Endothelial cell of coronary artery (primary cell): ENCODE measurements at places on chromosomes 5 and 9. TPM values are rescaled to one million over a fixed set of nuclear protein-coding genes. Genes with fewer than 3 reads are reported as not detected.

Gene GLDC
- 1.1 and 1.8 TPM in 2 replicates for total RNA-seq

Gene MSMP
- 6.5 and 13.3 TPM in 2 replicates for total RNA-seq

Gene LRSAM1
- total RNA-seq = 9.8 and 12.7 TPM in 2 replicates

Gene MSX2
- total RNA-seq = 0.09 and 0.28 TPM in 2 replicates

Gene PCDHGB3
- 3.1 and 4.0 TPM in 2 replicates for total RNA-seq

Gene KIF20A
- total RNA-seq = 24.5 and 60.4 TPM in 2 replicates

Gene BSPRY
- total RNA-seq = not detected in 2 replicates

Gene TEK
- total RNA-seq = 91.3 and 91.8 TPM in 2 replicates

Gene TMC1
- total RNA-seq = 2.1 and 5.8 TPM in 2 replicates

Gene TRAF2
- total RNA-seq = 11.6 and 16.9 TPM in 2 replicates

Gene GRXCR2
- total RNA-seq = not detected in 2 replicates
